ENCODE measurements at places on chromosomes 5 and 9. TPM values are rescaled to one million over a fixed set of nuclear protein-coding genes. Genes with fewer than 3 reads are reported as not detected.

Gene DNAI1
- not detected for total RNA-seq

Gene PCDH12
- total RNA-seq, result 5.1 TPM

Gene ABO
- 0.48 TPM for total RNA-seq

Gene OBP2B
- total RNA-seq, result not detected

- DNase-seq, result no peak
Observed at GRCh38 chr9:120701248-120701647, 13.0 kb downstream of the MEGF9 start.

DNA sequence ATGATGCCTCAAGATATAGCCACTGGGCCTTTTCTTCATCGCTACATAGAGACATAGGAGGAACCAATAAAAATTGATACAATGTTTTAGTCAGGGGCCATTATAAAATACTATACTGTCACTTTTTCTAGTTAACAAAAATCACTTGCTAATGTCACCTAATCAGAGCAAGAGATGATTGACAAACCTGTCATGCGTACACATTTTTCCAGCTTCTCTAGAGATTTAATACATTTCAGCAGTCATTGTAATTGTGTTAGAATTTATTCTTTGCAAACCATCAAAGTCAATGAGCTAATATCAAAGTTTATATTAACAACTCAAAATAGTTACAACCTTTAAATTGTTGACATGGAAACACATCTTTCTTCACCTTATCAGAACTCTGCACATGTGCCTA, 513.6 kb upstream of the SEMA6A start:
- no peak for DNase-seq

DNA sequence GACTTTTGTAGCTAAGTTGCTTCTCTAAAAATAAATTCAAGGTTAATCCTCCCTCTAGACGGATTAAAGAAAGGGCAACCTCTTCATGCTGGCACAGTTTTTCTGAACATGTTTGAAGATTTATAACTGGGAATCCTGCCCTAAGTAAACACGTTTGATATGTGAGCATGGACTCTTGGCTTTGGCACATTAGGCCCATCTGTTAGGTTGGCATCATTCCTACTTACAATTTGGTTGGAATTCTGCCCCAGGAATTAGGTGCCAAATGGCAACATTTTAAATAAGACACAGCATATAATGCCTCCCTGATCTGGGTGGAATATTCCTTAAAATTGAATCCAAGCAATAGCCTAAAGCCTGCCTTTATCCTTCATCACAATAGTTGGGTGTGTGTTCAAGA, 372.3 kb upstream of the CDH18 start:
- DNase-seq, result no peak

- no peak for DNase-seq
Observed at GRCh38 chr9:84206801-84207370, 133.7 kb downstream of the SLC28A3 start.
